ENCODE measurements at places on chromosomes 2 and 18. TPM values are rescaled to one million over a fixed set of nuclear protein-coding genes. Genes with fewer than 3 reads are reported as not detected.

AQP4 gene
- not detected for total RNA-seq

GPC1 gene
- total RNA-seq, result 245 TPM

SPATA3 gene
- total RNA-seq, result not detected

RNU2-63P gene
- not detected for total RNA-seq

LIMS3 gene
- total RNA-seq, result not detected
